Activated CD8-positive, alpha-beta T cell treated with anti-CD3 and anti-CD28 coated beads for 36 hours (primary cell): ENCODE measurements at places on chromosomes 13 and 19. TPM values are rescaled to one million over a fixed set of nuclear protein-coding genes. Genes with fewer than 3 reads are reported as not detected.

GRCh38 chr13:100478107-100478809, 110.3 kb downstream of the GGACT start:
- no peak overlapping the region for H3K4me3 ChIP-seq
- DNase-seq = no peak
- H3K27ac ChIP-seq = no peak overlapping the region
- no peaks in the 10 kb centered on the region for H3K36me3 ChIP-seq
- H3K27me3 ChIP-seq = no peaks in the 10 kb centered on the region
- peaks cover under 1% of the 10 kb centered on the region for H3K4me1 ChIP-seq

DNA sequence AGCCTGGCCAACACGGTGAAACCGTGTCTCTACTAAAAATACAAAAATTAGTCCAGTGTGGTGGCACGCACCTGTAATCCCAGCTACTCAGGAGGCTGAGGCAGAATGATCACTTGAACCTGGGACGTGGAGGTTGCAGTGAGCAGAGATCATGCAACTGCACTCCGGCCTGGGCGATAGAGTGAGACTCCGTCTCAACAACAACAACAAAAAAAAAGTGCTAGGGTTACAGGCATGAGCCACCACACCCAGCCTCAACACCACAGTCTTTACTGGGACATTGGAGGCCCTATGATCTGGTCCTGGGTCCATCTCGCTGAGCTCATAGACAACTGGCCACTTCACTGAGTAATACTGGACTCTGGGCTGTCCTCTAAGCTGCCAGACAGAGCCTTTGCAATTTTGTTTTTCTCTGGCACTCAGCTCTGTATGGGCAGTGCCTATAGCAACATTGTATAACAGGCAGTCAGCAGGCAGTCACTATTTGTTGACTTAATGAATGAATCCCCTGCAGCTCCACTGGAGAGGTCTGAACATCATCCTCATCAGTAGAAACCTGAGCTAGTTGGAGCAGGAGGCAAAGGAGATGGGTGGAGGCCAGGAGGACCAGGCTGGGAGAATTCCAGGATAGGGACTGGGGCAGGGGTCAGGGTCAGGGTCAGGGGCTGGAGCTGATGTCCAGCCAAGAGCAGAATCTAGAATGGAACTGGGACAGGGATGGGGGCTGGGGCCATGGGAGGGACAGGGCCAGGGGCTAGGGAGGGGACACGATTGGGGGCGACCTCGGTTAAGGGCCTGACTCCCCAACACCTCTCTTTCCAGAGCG, 8.1 kb downstream of the BLOC1S3 start:
- H3K4me3 ChIP-seq = no peak overlapping the region
- H3K36me3 ChIP-seq = no peaks in the 10 kb centered on the region
- H3K4me1 ChIP-seq = peaks cover 5% of the 10 kb centered on the region

DNA sequence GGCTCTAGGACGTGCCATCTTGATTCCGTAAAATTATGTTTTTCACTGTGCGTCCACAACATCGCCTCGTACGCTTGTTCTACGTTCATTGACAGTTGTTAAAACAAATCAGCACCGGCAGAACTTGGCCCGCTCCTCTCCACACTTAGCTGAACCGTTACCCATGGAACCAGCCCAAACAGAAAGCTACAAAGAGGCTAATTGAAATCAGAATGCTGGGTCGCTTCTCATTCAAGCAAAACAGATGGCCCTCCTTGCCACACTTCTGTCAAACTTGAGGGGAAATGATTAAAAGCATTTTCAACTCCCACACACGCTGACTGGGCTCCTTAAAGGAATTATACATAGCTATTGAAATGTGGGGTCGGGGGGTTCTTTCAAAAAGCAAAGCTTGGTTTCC, 71.6 kb downstream of the TM9SF2 start:
- H3K4me3 ChIP-seq = no peak overlapping the region
- no peak overlapping the region for H3K27ac ChIP-seq
- no peak for DNase-seq
- no peaks in the 10 kb centered on the region for H3K27me3 ChIP-seq
- no peaks in the 10 kb centered on the region for H3K36me3 ChIP-seq

- no peak for DNase-seq
- no peak overlapping the region for H3K27ac ChIP-seq
- no peaks in the 10 kb centered on the region for H3K36me3 ChIP-seq
- H3K4me1 ChIP-seq = peaks cover 10% of the 10 kb centered on the region
- no peak overlapping the region for H3K4me3 ChIP-seq
Observed at GRCh38 chr19:35126624-35126959, 8.3 kb downstream of the LGI4 start.

GRCh38 chr13:66492479-66492878, 737.7 kb downstream of the PCDH9 start:
- no peaks in the 10 kb centered on the region for H3K36me3 ChIP-seq
- no peak overlapping the region for H3K27ac ChIP-seq
- H3K4me1 ChIP-seq = no peaks in the 10 kb centered on the region
- no peak overlapping the region for H3K4me3 ChIP-seq
- DNase-seq = peak; percentile 14

DNA sequence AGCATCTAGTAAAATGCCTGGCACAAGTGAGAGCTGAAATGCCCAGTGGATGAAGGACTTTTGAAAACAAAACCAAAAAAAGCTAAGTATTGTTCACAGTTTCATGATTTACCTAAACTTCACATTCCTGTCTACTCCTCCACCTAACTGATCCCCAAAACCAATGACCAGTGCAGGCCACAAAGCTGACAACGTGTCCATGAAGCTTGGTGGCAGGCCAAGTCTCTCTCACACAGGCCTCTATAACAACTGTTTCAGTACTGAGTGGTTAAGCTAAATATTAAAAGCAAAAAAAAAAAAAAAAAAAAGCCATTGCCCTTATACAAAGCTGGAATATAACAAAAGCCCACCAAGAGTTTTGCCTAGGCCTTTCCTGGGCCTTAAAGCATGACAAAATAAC, 36.4 kb downstream of the STK24 start:
- no peaks in the 10 kb centered on the region for H3K27me3 ChIP-seq
- H3K4me1 ChIP-seq = peaks cover 96% of the 10 kb centered on the region
- H3K4me3 ChIP-seq = no peak overlapping the region
- no peak overlapping the region for H3K27ac ChIP-seq

DNA sequence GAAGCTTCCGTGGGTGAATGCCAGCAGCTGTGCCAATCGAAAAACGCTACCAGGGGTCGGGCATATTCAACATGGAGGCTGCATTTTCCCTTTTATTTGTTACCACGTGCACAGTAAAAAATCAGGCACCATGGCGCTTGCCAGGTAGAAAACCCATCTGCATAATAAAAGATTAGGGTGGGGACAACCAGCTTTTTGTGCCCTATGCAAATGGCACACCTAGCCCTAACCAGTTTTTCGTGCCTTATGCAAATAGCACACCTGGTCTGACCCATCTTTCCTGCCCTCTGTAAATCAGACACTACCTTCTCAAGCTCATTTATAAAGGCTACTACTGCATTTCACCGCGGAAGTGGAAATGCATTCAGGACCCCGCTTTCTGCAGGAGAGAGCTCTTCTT, 62.1 kb upstream of the FREM2 start:
- H3K27ac ChIP-seq = no peak overlapping the region
- H3K27me3 ChIP-seq = no peaks in the 10 kb centered on the region
- no peaks in the 10 kb centered on the region for H3K36me3 ChIP-seq
- no peaks in the 10 kb centered on the region for H3K4me1 ChIP-seq
- H3K4me3 ChIP-seq = no peak overlapping the region

DNA sequence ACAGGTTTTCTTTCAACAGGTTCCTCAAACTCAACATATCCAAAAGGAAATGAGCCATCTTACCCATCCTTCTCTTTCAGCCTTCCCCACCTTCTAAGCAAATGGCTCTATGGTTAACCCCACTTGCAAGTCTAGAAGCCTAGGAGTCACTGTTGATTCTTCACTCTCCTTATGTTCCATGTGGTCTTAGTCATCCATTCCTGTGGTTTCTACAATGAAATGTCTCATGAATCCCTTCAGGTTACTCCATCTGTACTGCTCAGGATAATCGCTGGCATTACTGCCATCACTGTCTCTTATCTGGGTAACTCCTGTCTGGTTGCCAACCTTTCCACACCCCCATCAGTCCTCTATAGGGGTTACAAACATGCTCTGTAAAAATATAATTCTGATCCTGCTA, 381.3 kb downstream of the ENOX1 start:
- H3K27ac ChIP-seq = no peak overlapping the region
- H3K4me1 ChIP-seq = no peaks in the 10 kb centered on the region
- H3K27me3 ChIP-seq = peaks cover 15% of the 10 kb centered on the region
- no peak for DNase-seq

GRCh38 chr19:5663904-5664303, 16.4 kb downstream of the MICOS13 start:
- H3K4me1 ChIP-seq = peaks cover 6% of the 10 kb centered on the region
- peaks cover 52% of the 10 kb centered on the region for H3K36me3 ChIP-seq
- no peaks in the 10 kb centered on the region for H3K27me3 ChIP-seq
- no peak for DNase-seq
- no peak overlapping the region for H3K4me3 ChIP-seq

- peak overlapping the region; percentile 1 for H3K4me3 ChIP-seq
- H3K36me3 ChIP-seq = peaks cover 11% of the 10 kb centered on the region
- peak overlapping the region; percentile 79 for H3K27ac ChIP-seq
- peak; percentile 41 for DNase-seq
Observed at GRCh38 chr13:98981369-98982080, 3.7 kb upstream of the DOCK9 start.

DNA sequence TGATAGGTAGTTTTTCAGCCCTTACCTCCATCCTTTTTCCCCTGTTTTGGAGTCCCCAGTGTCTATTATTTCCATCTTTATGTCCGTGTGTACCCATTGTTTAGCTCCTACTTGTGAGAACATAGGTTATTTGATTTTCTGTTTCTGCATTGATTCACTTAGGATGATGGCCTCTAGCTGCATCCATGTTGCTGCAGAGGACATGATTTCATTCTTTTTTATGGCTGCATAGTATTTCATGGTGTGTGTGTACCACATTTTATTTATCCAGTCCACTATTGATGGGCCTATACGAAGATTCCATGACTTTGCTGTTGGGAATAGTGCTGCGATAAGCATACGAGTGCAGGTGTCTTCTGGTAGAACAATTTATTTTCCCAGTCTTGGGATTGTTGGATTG, 15.0 kb upstream of the ZNF527 start:
- no peak overlapping the region for H3K4me3 ChIP-seq
- H3K36me3 ChIP-seq = peaks cover 81% of the 10 kb centered on the region
- H3K4me1 ChIP-seq = peaks cover 2% of the 10 kb centered on the region
- no peak overlapping the region for H3K27ac ChIP-seq
- H3K27me3 ChIP-seq = no peaks in the 10 kb centered on the region

DNA sequence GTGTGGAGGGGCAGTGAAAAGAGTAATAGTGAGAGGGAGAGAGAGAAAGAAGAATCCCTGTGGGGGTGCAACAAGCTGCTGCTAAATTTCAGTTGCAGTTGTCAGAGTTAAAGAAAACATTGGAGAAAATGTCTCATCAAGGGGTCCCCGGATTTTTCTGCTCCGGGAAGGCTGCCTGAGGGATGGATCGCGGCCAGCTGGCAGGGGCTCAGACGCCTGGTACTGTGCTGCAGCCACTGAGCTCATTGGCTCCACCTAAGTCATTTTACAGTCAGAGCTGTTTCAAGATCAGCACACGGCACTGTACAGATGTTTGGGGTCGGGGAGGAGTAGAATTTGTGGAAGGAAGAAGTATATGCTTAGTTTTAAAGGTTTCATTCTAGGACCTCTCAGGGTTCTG, 106.2 kb downstream of the SHISA2 start:
- H3K27me3 ChIP-seq = no peaks in the 10 kb centered on the region
- H3K4me3 ChIP-seq = no peak overlapping the region

- H3K36me3 ChIP-seq = no peaks in the 10 kb centered on the region
- H3K4me1 ChIP-seq = no peaks in the 10 kb centered on the region
- no peak overlapping the region for H3K27ac ChIP-seq
- H3K27me3 ChIP-seq = no peaks in the 10 kb centered on the region
- H3K4me3 ChIP-seq = no peak overlapping the region
Observed at GRCh38 chr13:90742381-90742780, 605.1 kb upstream of the MIR17HG start.

DNA sequence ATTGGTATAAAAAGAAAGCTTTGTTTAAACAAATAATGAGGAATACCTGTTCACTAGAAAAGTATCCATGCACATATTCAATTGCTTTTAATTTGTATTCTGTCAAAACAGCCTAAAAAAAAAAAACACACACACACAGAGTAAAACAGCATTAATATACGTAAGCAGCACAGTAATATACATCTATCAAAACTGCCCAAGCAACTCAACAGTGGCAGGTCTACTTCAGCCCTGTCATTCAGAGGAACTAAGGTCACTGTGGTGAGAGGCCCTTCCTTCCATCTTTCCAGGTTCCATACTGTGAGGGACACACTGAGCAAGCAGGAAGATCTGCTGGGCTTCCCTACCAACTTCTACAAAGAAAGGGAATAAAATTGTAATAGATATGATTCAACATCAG, 3.8 kb downstream of the PROSER1 start:
- peaks cover 34% of the 10 kb centered on the region for H3K4me1 ChIP-seq
- peak overlapping the region; percentile 100 for H3K4me3 ChIP-seq
- no peak overlapping the region for H3K27ac ChIP-seq
- peaks cover 31% of the 10 kb centered on the region for H3K36me3 ChIP-seq
- H3K27me3 ChIP-seq = no peaks in the 10 kb centered on the region

DNA sequence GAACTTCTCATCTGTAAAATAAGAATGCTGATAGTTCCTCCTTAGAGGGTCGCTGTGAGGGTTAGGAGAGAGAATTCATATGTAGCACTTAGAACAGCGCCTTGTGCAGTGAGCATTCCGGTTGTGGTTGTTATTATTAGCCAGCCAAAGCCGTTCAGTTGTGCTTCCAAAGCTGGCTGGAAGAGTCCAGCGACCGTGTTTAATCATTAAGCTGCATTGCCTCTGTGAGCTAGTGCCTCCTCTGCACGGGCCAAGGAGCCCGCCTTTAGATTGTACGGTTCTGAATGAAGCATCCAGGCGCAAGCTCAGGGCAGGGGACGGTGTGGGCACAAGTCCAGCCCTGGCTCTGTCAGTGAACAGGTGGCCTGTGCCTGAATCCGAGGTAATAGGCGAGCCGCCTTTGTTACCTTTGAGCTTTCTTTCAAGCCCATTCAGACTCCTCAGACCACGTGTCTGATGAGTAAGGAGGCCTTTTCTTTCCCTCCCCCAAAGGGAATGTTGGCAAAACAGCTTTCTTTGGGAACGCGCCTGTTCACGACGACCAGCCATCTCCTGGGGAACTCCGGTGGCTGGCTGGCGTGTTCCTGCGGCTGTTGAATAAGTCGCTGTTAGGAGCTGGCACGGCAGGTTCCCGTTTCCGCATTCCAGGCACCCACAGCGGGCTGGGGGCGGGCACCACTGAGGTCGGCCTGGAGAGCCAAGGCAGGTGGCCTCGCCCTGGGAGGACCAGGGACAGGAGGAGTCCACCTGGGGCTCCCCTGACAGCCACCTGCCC, 25.1 kb downstream of the SIPA1L3 start:
- peaks cover 29% of the 10 kb centered on the region for H3K36me3 ChIP-seq
- H3K4me1 ChIP-seq = peaks cover 12% of the 10 kb centered on the region
- H3K27me3 ChIP-seq = no peaks in the 10 kb centered on the region
- DNase-seq = no peak
- no peak overlapping the region for H3K4me3 ChIP-seq

GRCh38 chr13:110593430-110594130, 21.8 kb upstream of the NAXD start:
- H3K36me3 ChIP-seq = no peaks in the 10 kb centered on the region
- no peak overlapping the region for H3K4me3 ChIP-seq
- H3K27ac ChIP-seq = no peak overlapping the region

GRCh38 chr19:58268344-58268743, 10.4 kb upstream of the ZNF8 start:
- H3K27me3 ChIP-seq = no peaks in the 10 kb centered on the region
- no peaks in the 10 kb centered on the region for H3K4me1 ChIP-seq
- DNase-seq = no peak

- peaks cover 42% of the 10 kb centered on the region for H3K36me3 ChIP-seq
- H3K27me3 ChIP-seq = no peaks in the 10 kb centered on the region
- DNase-seq = no peak
- peak overlapping the region; percentile 58 for H3K27ac ChIP-seq
Observed at GRCh38 chr19:47350630-47351029, 1.5 kb downstream of the DHX34 start.

MEF2B gene
- total RNA-seq = 1.4 TPM

RNF225 gene
- total RNA-seq = 0.81 TPM

WDR87 gene
- total RNA-seq = not detected

CLDN10 gene
- not detected for total RNA-seq

HOOK2 gene
- 18.4 TPM for total RNA-seq
